ENCODE measurements at places on chromosomes 16 and 17. TPM values are rescaled to one million over a fixed set of nuclear protein-coding genes. Genes with fewer than 3 reads are reported as not detected.

CISD3 gene
- polyA plus RNA-seq: 35.4 TPM

SLC6A2 gene
- polyA plus RNA-seq: not detected

ADGRG1 gene
- 142 TPM for polyA plus RNA-seq

ST6GALNAC2 gene
- 0.59 TPM for polyA plus RNA-seq

GRCh38 chr17:2904135-2904534 is 107.9 kb downstream of the RAP1GAP2 start:
- DNase-seq: no peak

GRCh38 chr16:71244521-71244920 is 14.0 kb upstream of the HYDIN start:
- DNase-seq: no peak

- no peak for DNase-seq
Observed at GRCh38 chr16:10984509-10984908, 40.1 kb downstream of the CLEC16A start.

DNA sequence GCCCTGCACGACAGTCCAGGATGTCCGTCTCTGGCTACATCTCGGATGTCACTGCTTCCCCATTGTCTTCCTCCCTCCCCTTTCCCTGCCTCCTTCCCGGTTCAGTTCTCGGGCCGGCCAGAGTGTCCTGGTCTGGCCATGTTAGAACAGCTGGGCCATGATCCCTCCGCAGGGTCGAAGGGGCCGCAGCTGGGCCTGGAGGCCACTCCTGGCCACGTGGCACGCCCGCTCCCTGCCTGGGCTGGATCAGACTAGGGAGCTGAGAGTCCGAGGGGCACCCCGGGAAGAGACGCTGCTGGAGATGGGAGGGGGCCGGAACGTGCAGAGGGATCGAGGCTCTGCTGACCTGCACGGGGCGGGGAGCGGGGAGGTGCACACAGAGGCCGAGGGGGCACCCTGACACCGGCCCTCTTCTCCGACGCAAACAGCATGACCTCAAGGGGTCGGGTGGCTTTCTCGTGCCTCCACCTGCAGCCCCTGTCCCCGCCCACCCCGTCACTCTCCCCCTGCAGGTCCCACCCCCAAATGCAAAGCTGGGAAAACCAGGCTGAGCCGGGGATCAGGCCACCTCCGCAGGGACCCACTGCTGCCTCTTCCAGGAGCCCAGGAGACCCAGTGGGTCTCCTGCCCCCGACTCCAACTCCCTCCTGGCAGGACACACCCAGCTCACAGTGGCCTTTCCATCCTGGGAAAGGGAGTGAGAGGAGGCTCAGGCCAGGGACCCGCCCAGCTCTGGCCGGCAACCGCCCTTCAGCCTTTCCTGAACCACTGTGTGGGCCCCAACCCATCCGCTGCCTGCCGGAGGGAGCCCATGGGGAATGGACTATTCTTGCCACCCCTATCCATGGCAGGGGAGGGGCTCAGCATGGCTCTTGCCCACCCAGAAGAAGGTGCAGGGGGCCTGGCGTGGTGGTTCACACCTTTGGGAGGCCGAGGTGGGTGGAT is 38.5 kb downstream of the CTU2 start:
- DNase-seq: no peak

DNA sequence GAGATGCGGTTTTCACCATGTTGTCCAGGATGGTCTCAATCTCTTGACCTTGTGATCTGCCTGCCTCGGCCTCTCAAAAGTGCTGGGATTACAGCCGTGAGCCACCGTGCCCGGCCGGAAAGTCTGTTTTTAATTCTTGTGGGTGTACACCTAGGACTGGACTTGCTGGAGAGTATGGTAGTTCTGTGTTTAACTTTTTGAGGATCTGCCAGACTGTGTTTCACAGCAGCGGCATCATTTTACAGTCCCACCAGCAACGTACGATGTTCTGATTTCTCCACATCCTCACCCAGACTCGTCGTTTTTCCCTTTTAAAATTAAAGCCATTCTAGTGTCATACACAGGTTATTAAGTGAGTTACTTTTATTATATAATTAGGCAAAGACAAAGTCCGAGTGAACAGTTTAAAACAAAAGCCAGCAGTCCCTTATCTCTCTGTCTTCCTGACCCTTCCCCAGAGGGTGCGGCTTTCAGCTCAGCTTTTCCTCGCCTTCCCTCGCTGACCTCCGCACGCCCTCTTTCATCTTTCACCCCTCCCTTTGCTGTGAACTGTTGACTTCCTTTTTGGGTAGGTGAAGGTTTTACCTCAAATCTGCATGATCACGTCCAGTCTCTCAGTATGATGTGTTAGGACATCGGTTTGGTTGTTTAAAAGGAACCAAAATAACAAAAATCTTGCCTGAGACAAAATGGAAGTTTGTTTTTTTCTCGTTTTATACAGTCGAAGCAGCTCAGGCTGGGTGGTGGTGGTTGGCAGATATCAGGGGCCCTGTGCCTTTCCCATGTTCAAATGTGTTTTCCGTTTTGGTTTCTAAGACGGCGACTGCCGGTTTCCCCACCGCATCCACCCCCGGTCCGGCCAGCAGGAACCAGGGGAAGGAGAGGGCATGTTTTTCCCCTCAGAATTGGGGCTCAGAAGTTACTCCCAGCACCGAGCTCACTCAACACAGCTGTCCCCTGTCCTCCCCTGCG is 18.0 kb downstream of the FAM234A start:
- DNase-seq: no peak

DNA sequence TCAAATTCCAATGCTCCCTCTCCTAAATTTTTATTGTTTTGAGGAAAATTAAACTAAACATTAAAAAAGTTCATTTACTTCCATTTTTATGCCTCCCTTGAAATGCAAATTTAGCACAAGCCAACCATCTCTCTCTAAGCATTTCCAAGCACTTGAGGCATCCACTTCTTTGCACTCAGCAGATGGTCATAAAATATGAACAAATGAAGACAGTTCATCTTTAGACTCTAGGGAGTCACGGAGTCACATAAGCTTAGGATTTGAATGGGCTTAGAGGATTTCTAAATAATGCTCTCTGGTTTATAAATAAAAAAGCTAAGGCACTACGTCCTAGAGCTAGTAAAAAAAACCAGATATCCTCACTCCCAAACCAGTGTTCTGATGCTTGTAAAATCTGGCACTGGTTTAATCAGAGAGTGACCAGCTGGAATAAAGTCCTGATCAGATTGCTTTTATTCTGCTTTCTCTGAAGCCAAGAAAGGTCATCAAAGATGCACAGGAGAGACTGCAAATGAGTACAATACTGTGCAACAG is 204.2 kb downstream of the CA10 start:
- DNase-seq: no peak

DNA sequence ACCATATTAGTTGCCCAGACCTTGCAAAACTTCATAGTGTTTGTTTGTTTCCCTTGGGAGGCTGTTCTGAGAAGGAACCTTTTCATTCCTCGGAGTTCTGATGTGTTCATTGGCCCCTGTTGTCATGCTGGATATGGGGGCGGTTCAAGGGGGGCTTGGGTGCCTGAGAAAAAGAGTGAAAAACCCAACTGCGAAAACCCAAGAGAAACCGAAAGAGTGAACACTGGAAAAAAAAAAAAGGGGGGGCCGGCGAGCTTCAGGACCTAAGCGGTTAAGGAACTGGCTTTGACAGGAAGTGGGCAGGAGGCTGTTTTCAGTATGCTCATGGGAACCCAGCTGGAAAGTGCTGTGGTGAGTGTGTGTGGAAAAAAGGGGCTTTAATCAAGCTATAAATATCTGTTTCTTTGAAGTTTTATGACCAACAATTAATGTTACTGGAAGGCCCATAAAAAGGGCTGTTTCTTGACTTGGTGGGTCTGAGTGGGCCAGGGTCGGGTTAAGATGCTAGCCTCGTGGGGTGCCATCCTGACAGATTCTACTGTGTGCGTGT is 510.7 kb downstream of the MAF start:
- no peak for DNase-seq

DNA sequence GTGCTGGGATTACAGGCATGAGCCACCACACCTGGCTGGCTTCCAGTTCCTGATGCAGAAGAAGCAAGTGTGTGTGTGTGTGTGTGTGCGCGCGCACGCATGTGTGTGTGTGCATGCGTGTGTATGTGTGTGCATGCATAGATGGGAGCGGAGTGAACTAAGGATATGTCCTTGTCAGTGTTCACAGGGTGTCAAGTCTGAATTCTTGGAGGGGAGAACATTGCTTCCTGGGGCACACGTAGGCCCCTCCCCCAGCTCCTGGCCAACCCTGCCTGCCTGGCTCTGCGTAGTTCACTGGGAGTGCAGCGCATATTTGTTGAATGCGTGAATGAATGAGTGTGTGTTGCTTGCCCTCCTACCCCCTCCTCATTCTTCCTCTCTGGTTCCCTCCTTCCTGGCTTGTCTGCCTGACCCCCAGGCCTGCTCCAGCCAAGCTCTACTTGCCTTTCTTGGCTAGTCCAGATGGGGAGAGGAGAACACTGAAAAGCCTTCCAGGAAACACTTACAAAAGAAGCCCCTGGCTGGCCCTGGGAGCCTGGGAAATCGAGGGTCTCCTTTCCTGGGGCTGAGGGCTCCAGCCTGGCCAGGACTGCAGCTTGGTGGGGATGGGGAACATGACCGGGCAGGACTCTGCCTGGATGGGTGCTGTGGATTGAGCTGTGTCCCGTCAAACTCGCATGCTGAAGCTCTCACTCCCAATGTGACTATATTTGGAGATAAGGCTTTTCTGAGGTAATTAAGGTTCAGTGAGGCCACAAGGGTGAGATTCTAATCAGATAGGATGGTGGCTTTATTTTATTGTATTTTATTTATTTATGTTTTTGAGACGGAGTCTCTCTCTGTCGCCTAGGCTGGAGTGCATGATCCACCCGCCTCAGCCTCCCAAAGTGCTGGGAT is 27.9 kb downstream of the IGFBP4 start:
- DNase-seq: peak; percentile 93

GRCh38 chr17:79648181-79648831 is 37.5 kb upstream of the RBFOX3 start:
- DNase-seq: no peak

GRCh38 chr16:87563714-87564523 is 38.4 kb upstream of the JPH3 start:
- no peak for DNase-seq

GRCh38 chr16:70508752-70509151 is 14.6 kb downstream of the COG4 start:
- DNase-seq: no peak

- DNase-seq: peak; percentile 93
Observed at GRCh38 chr17:55496094-55496881, 15.0 kb downstream of the SMIM36 start.
